Activated T-helper 1 cell treated with anti-CD3 and anti-CD28 coated beads, Interleukin-2, amount 50 U/mL, for 16 hours (primary cell): ENCODE measurements at places on chromosomes 6 and 20.

GRCh38 chr6:48036316-48036715 lies 74.7 kb downstream of the PTCHD4 start:
- DNase-seq = no peak

- DNase-seq = no peak
These were observed 28.2 kb upstream of the NOP56 start for GRCh38 chr20:2624190-2624589.

- DNase-seq = no peak
These were observed 205.9 kb downstream of the ZFAND3 start for GRCh38 chr6:38025451-38025850.

GRCh38 chr6:157063176-157063905 lies 260.0 kb downstream of the TMEM242 start:
- DNase-seq = no peak

- peak; percentile 51 for DNase-seq
These were observed 2.2 kb downstream of the BRD2 start for GRCh38 chr6:32970413-32971241.

DNA sequence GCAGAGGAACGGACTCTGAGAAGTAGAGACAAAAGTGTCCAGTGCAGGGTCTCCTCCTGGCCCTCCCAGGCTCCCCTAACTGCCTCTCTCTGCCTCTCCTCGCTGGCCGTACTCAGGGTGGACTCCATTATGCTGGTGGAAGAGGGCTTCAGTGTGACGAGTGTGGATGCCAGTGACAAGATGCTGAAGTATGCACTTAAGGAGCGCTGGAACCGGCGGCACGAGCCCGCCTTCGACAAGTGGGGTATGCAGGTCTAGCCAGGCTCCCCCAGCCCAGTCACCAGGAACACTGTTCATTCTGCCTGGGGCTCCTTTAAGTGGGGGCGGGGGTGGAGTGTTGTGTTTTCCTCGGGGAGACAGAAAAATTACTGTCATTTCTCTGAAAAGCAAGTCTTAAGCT lies 1.5 kb downstream of the GNMT start:
- DNase-seq = no peak

GRCh38 chr6:109125504-109125903 lies 30.2 kb downstream of the CEP57L1 start:
- DNase-seq = no peak

DNA sequence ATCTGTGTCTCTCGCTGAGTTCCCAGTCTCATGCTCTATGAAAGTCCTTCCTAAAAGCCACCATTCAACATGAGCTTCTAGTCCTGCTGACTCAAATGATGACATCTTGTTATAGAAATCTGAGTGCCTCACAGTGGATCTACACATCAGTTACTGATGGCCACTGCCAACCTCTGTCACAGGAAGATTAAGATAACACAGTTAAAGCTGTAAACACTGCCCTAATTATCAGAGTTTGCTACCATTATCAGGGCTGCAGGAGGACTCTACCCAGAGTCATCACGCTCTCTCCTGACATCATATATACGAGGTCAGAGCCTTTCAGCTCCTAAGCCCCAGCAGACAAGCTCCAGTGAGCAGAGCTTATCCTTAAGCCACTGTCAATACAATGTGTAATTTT lies 63.2 kb downstream of the HIVEP2 start:
- DNase-seq = no peak

- DNase-seq = no peak
These were observed 552.1 kb downstream of the PKHD1 start for GRCh38 chr6:51535327-51535726.

- DNase-seq = no peak
These were observed 96.3 kb upstream of the PLN start for GRCh38 chr6:118451839-118452238.

DNA sequence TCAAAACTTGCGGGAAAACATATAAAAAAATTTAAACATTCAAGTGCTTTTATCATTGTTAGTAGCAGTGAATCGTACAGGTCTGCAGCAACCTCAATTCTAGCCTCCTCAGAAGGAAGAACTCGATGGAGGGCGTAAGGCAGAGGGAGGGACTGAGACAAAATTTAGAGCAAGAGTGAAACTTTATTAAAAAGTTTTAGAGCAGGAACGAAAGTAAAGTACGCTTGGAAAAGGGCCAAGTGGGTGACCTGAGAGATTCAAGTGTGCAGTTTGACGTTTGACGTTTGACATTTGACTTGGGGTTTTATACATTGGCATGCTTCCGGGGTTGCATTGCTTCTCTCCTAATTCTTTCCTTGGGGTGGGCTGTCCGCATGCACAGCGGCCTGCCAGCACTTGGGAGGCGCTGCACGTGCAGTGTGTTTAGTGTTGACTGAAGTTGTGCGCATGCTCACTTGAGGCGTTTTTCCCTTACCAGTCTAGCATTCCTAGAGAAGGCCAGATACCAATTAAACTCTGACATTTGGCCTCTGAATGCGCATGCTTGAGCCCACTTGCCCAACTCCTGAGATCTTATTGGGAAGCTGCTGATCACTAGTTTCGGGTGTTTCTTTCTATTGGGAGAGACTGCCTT lies 82.6 kb downstream of the TBX18 start:
- no peak for DNase-seq

DNA sequence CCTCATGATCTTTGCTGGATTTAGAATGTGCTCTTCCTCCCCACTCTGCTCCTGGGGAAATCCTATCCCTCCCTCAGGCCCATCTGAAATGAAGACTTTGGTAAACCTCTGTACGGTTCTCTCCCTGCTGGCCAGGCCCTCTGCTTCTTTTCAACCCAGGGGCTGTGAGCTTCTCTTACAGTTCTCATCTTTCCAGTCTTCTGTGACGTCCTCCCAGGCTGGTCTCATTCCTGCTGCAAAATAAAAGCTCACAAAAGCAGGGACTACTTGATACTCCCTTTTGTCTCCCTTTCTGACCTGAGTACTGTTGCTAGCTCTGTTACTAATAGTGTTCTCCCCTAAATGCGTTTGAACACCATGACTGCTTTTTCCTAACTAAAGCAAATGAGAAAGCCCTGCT lies 46.3 kb downstream of the UNC5CL start:
- no peak for DNase-seq

- DNase-seq = no peak
These were observed 16.6 kb upstream of the MAP1LC3A start for GRCh38 chr20:34541917-34542316.

GRCh38 chr6:169175360-169175887 lies 78.2 kb downstream of the THBS2 start:
- DNase-seq = no peak

GRCh38 chr6:39225543-39225942 lies 3.7 kb downstream of the KCNK5 start:
- no peak for DNase-seq

- DNase-seq = no peak
These were observed 84.7 kb upstream of the MC3R start for GRCh38 chr20:56163806-56164205.

GRCh38 chr6:20166210-20166609 lies 46.1 kb downstream of the MBOAT1 start:
- DNase-seq = no peak

GRCh38 chr6:112215488-112216284 lies 38.7 kb downstream of the LAMA4 start:
- no peak for DNase-seq

DNA sequence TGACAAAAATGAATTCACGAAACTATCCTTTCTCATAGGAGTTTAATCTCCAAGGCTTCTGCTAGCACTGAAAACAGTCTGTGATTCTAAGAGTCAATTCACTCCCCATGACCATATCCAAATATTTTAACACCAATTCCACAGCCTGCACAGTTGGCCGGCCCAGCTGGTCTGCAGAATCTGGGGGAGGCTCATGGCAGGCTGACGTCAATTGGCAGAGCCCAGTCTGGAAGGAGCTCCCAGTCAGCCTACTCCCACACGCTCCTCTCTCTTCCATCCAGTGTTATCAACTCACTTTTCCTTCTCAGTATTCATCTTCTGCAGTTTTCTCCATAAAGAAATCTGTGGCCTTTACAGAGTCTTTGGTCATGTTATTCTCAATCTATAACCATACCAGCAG lies 111.0 kb downstream of the TBXT start:
- DNase-seq = no peak

DNA sequence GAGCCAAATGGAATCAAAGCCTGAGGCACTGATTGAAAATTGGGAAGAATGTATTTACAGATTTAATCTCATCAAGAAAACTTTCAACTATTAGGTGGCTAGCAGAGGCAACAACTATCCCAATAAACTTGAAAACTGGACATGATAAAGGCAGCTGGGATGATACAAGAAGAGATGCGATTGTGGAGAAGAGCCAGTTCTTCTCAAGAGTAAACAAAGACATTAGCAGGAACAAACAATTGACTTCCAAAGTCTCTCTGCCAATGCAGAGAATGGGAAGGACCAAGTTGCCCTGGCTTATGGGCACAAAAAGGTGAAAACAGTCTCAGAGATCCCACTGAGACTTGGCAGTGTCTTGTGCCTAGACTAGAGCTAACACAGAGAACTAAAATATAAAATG lies 132.4 kb downstream of the SOBP start:
- DNase-seq = no peak

GRCh38 chr20:59176812-59177211 lies 13.2 kb downstream of the ZNF831 start:
- no peak for DNase-seq
